Left lung (tissue), 14 donors: ENCODE measurements at places on chromosomes 2 and 18.

GRCh38 chr18:77711096-77711495 is 461.4 kb downstream of the GALR1 start:
- DNase-seq = peak; percentile 1

DNA sequence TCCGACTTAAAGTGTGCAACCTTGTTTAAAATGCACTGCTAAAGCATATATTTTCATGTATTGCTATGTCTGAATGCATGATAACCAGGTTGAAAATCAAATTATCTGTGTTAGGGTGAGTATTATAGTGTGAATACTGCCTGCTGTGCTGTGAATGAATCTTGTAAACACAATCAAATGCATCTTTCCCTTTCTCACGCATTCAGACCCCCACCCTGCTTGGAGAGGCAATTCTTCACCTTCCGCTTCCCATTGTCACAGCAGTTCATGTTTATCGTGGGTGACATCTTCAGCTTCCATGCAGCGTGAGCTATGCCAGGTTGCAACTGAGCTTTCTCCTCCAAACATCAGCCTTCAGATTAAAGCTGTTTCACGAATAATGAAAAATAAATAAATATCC is 418.0 kb downstream of the MEIS1 start:
- no peak for DNase-seq

GRCh38 chr2:60479226-60480088 is 74.0 kb downstream of the BCL11A start:
- DNase-seq = no peak

GRCh38 chr2:204663816-204664425 is 118.6 kb downstream of the PARD3B start:
- DNase-seq = no peak

- no peak for DNase-seq
Measured at GRCh38 chr2:105822186-105822585, 77.5 kb downstream of the NCK2 start.
